Skin of body (tissue), 3 donors: ENCODE measurements at places on chromosomes 5 and 9. TPM values are rescaled to one million over a fixed set of nuclear protein-coding genes. Genes with fewer than 3 reads are reported as not detected.

DNA sequence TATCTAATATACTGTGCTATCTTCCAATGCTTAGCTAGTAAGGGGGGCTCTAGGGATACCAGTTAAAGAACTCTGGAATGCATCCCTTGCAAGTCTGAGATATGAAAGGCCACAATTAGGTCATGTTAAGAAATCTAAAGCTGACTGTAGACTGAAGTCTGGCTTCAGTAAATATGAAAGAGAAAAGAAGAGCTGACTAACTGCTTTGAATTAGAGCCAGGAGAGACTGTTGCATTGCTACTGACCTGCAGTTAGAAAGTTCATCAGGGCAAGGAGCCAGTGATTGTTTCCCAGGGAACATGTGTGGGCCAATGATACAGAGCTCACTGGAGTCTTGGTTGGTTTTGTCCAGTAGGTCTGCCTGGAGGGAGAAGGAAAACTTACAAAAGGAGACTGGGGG, 472.1 kb upstream of the TNC start:
- no peak for DNase-seq

GRCh38 chr5:52786391-52786790, 1.3 kb upstream of the ITGA1 start:
- no peak for DNase-seq

DNA sequence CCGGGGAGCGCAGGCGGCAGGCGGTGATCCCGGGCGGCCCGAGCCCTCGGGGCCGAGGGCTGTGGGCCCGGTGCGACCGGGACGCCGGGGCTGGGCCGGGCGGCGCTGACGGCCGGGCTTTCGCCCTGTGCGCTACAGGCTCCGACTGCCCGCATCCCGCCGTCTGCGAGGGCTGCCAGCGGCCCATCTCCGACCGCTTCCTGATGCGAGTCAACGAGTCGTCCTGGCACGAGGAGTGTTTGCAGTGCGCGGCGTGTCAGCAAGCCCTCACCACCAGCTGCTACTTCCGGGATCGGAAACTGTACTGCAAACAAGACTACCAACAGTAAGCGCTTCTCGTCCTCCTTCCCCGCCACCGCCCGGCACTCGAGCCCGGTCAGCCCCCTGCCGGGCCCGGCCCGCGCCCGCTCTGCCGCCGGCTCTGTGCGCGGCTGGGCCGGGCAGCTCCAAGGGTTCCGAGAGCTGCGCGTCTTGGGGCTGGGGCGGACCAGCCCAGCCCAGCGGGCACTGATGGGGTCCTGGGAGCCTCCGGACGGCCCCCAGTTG, 1.6 kb downstream of the LMX1B start:
- peak; percentile 36 for DNase-seq

- DNase-seq = no peak
Measured at GRCh38 chr5:123720955-123721354, 209.0 kb downstream of the CSNK1G3 start.

Gene PRUNE2
- total RNA-seq = 13.6 TPM

GRCh38 chr9:20962536-20963225, 68.8 kb downstream of the HACD4 start:
- DNase-seq = peak; percentile 72

Gene PCDHA13
- 0.79 TPM for total RNA-seq

DNA sequence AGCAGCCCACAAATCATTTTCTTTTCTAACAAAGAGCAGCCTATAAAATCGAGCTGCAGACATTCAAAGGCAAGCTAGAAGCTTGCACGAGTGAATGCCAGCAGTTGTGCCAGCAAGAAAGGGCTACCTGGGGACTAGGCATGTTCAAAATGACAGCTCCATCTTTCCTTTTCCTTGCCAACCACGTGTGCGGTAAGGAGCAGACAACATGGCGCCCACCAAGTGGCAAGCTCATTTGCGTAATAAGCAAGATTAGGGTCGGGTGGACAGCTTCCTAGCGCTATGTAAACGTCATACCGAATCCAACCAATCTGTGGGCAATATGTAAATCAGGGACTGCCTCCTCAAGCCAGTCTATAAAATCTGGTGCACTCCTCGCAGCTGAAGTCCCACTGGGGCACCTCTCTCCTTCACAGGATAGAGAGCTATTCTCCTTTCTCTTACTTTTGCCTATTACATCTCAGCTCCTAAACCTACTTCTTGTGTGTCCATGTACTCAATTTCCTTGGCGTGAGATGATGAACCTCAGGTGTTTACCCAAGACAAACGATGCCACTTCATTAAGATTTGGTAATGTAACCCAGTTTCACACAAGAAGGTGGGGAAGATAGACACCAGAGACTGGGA, 22.5 kb upstream of the SPARC start:
- DNase-seq = no peak

DNA sequence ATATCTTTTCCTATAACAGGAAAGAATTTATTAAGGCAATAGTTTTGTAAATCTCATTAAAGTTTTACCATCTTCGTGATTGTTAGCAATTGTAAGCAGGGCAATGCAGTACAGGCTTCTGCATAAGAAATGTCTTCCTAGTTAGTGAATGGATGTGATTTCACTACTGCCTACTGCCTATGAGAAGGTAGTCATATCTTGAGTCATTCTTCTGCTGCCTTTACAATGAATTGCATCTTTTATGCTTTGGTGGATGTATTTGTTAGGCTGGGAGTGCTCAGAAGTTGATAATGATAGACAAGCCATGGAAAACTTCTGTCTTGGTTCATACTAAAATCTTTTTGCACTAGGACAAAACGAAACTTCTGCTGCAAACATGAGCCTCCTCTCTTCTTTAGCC, 128.0 kb downstream of the ADAMTSL1 start:
- no peak for DNase-seq

Gene SPINK7
- 0.59 TPM for total RNA-seq

DNA sequence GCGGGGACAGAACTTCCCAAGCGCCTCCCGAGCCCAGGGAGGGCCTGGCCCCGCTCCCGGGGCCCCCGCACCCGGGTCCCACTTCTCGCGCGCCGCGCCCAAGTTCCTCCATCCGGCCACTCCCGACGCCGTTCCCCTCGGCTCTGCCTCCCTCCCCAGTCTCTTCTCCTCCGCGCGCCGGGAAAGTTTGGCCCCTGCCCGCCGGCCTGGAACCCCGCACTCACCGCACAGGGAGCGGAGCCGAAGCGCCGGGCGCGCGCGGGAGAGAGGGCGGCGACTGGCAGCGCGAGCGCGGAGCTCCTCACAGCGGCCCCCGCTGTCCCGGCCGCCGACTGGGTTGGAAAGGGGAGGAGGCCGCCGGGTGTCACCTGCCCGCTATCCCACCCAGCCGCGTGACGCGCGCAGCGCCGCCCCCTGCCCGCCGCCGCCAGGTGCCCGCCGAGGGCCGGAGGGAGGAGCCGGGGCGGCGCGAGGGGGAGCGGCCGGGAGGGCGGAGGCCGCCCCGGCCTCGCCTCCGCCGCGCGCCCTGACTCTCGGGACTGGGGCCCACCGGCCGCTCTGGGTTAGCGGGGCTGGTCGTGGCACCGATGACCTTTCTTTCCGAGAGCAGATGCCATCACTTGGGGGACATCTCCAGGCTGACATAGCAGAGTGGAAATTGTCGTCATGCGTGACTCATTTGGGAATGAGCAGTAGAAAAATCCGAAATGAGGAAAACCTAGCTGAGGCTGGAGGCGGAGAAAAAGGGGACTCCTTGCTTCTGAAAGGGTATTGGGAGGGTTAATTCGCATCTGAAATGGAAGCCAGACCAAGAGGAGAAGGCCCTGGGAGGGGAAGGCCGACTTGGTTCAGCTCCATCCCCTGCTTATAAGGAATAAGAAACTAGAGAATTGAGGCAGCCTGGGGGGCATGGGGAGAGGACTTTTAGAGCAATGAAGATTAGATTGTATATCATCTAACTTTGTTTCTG, at the start of gene ELOVL7:
Gene ELOVL7, minus strand, starts transcription at position 334 of the 970 bp plus-strand sequence. CDS start 56,872 bp downstream, outside the sequence.
- DNase-seq = no peak

- peak; percentile 55 for DNase-seq
Measured at GRCh38 chr9:123400926-123401503, 45.0 kb downstream of the CRB2 start.

Gene FGF10
- total RNA-seq = 11.1 TPM

Gene KIF4B
- not detected for total RNA-seq

Gene CCIN
- total RNA-seq = 0.89 TPM

Gene PCDHGA7
- total RNA-seq = 3.5 TPM

Gene UHRF2
- 49.9 TPM for total RNA-seq

Gene DEPDC1B
- total RNA-seq = 6.7 TPM

DNA sequence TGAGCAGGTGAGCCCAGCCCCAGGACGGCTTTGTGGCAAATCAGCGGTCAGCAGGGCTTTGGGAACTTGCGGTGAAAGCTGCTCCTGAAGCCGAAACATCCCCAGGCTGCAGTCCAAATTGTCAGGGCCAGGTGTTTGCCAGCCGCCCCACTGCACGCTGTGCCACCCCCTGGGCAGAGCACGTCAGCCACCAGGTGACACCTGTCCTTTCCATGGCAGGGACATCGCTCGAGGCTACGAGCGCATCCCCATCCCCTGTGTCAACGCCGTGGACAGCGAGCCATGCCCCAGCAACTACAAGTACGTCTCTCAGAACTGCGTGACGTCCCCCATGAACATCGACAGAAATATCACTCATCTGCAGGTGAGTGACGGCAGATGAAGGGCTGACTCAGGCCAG, 64.4 kb upstream of the CACNA1B start:
- DNase-seq = no peak

Gene PIP5K1B
- 5.0 TPM for total RNA-seq

- no peak for DNase-seq
Measured at GRCh38 chr5:1385395-1386273, 40.7 kb upstream of the CLPTM1L start.

- no peak for DNase-seq
Measured at GRCh38 chr5:50415912-50416311, 25.2 kb downstream of the EMB start.

DNA sequence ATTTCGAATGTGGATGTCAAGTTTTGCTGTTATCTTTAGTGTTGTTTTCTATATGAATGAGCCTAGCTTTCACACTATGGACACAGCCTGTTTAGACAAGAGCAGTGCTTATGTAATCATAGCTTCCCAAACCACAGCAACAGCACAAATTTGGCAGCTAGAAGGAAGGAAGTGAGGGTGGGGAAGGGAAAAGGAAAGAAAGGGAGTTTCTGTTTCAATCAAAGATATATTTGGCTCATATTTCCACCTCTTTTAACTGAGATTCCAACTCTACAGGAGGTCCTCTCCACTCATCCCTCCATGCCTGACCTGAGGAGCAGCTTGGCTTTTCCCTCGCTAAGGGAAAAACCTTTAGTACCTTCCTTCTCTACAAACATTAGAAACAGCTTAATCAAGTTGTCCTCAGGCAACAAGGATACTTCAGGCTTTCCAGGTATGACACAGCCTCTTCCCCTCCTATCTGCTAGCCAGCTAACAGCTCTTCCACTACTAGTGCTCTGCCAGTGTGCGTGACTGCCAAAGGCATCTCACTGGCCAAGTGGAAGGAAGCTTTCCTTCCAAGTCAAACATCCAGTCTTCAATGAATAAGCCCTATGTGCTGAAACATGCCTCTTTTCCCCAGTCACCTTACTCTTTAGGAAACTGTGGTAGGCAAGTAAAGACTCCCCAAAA, 268.6 kb upstream of the PTGER4 start:
- DNase-seq = peak; percentile 45

DNA sequence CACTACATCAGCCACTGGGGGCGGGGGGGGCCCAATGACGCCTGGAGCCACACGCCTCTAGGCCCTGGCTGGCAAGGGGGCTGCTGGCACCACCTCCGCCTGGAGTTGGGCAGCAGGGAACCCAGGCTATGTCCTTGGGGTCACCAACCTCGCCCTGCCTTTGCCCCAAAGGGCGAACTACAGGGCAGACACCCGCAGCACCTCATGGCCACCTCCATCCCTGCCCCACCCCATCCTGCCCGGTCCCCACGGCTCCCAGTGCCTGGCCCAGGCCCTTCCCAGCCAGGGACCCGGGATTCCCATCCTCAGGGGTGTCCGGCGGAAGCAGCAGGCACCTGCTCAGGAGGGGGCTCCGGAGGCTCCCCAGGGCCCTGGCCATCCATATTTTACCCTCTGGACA, 37.0 kb downstream of the NACC2 start:
- no peak for DNase-seq

Gene SPATA31C1
- not detected for total RNA-seq

GRCh38 chr5:14752497-14753071, 88.1 kb downstream of the OTULIN start:
- DNase-seq = no peak

GRCh38 chr9:117101008-117101407, 313.8 kb downstream of the ASTN2 start:
- DNase-seq = no peak

DNA sequence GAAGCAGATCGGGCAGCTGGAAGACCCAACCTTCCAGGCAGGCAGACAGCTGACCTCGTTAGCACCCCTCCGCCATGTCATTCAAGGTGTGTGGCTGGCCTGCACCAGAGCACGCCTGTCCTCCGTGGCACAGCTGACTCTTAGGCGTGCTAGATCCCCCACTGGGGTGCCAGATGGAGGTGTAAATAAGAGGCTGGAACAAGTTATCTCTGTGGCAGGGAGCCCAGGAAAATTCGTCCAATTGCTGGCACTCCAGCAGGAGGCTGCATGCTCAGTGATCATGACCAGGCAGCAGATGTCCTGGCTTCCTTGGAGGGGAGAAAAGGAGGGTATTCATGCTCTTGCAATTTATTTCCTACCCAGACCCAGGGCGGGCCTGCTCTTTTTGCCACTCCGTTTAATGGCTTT, 7.8 kb upstream of the ALDOB start:
- DNase-seq = no peak

DNA sequence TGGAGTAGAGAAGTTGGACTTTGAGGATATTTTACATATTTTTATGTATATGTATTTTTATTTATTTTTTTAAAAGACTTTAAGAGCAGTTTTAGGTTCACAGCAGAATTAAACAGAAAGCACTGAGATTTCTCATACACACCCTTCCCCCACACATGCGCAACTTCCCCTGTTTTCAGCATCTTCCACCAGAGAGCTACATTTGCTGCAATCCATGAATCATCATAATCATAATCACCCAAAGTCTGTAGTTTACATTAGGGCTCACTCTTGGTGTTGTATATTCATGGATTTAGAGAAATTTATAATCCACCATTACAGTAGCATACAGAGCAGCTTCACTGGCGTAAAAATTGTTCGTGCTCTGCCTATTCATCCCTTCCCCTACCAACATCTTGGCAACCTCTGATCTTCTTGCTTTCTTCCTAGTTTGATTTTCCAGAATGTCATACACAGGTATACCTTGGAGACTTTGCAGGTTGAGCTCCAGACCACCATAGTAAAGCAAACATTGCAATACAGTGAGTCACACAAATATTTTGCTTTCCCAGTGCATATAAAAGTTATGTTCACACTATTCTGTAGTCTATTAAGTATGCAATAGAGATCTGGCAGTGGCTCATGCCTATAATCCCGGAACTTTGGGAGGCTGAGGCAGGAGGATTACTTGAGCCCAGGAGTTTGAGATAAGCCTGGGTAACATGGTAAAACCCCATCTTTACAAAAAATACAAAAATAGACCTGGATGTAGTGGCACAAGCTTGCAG, 9.6 kb upstream of the CCDC171 start:
- DNase-seq = no peak

DNA sequence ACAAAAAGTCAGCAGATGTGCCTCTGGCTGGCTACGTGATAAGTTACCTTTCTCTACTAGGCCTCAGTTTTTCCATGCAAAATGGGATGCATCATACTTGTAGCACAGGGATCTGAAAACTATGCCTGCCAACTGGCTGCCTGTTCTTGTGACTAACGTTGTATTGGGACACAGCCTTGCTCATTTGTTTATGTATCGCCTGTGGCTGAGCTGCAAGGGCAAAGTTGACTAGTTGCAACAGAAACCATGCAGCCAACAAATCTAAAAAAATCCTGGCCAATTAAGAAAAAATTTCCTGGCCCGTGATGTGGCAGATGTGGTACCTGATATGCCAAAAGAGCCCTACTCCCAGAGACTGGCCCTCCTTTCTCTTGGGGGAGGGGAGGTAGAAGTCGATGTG, 131.3 kb downstream of the SEC61B start:
- DNase-seq = peak; percentile 18

Gene IPPK
- total RNA-seq = 17.2 TPM

Gene SOHLH1
- not detected for total RNA-seq

Gene PKD2L2
- total RNA-seq = 0.10 TPM
